CD4-positive, alpha-beta T cell treated with Interleukin-15 for 1 hour (primary cell): ENCODE measurements at places on chromosomes 6 and 20.

DNA sequence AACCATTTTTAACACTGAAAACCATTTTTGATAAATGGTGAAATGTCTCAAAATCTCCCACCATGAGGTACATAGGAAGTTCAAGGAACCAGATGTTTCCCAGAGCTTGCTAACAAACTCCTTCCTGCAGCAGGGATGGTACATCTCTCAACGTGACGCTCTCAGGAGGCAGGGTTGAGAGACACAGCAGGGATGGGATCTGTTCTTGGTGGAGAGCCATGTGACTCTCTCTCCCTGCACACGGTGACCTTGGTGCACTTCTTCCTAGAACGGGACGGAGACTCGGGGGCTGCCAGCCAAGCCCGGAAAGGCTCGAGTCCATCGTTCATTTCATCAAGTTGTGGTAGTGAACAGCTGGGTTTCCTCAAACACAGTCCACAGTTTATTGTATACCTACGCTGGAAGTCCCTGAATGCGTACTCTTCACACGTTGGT is 94.2 kb downstream of the FAM50B start:
- DNase-seq, result no peak

GRCh38 chr20:5170341-5170740 is 43.5 kb downstream of the CDS2 start:
- no peak for DNase-seq

DNA sequence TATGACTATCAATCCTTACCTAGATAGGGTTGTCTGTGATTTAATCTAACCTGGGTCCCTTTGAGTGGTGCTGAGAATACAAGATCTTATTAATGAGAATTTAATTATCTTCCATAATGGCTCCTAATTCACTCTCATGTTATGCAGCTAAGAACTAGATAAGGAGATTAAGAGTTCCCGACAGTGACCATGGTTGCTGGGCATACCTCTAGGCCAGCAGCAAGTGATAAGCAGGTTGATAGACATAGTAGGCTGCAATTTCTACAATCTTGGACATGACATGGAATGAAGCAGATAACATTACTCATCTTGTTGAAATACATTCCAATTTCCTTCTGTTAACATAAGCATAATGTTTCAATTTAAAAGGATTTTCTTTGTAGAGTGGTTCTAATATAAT is 27.1 kb downstream of the SPACA1 start:
- DNase-seq, result no peak

DNA sequence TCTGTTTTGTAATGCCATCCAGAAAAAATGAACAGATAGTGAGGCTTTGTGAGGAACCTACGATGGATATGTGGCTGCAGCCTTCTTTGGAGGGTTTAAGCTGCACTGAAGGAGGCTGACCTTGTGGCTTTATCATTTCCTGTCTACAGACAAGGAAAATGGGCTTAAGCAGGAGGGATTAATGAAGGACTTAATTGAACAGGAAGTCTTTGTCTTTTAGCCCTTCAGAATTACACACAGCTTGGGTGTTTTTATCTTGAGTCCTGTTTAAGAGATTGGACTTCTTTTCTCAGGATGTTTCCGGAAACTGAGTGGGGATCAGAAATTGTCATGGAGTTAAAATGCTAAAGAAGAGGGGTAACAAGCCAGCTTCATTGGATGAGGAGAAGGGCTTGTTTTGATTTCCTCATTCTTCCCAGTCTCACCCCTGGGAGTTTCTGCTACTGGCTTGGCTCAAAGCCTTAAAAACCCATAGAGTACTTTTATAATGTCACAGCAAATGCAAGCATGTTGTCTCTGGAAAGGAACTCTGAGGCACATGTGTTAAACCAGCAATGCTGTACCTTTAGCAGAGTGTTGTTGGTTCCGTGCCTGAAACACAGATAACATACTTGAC is 193.6 kb downstream of the JARID2 start:
- DNase-seq, result no peak

DNA sequence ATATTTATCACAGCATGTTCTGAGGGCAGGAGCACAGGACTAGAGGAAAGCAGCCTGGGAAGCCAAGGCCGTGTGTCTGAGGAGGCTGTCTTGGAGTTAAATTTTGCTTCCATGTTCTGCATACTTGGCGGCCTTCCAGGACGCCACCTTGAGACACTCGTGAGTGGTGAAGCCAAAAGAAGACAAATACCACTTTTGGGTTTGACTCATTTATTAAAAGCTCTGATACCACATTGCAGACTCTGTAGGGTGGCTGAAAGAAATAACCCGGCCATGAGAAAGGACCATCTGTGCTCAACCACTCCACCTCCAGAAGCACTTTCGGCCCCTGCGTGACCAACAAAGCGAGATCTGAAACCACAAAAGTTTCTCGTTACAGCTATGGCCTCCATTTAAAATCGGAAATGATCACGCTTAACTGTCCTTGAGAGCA is 120.0 kb downstream of the TMEM242 start:
- no peak for DNase-seq

DNA sequence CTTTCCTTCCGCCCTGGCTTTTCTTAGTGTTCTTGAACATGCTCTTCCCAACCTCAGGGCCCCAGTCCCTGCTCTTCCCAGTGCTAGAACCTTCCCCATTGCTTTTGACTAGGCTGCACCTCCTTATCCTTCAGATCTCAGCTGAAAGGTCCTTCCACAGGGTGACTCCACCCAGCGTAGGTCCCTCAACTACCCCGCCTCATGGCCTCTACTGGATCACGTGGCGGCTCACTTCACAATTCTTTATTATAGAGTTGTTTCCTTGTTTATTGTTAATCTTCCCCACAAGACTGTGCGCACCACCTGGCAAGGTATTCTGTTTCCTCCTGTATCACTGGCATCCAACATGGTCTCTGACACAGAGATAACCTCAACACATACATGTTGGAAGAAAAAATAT is 31.2 kb downstream of the TTLL9 start:
- no peak for DNase-seq

- no peak for DNase-seq
Observed at GRCh38 chr6:151096255-151096612, 143.5 kb upstream of the AKAP12 start.

- DNase-seq, result no peak
Observed at GRCh38 chr6:42236030-42236429, 18.4 kb upstream of the MRPS10 start.
